ENCODE measurements at places on chromosomes 2 and 18.

GRCh38 chr2:206515580-206515979 is 72.2 kb downstream of the ADAM23 start:
- DNase-seq, result no peak

DNA sequence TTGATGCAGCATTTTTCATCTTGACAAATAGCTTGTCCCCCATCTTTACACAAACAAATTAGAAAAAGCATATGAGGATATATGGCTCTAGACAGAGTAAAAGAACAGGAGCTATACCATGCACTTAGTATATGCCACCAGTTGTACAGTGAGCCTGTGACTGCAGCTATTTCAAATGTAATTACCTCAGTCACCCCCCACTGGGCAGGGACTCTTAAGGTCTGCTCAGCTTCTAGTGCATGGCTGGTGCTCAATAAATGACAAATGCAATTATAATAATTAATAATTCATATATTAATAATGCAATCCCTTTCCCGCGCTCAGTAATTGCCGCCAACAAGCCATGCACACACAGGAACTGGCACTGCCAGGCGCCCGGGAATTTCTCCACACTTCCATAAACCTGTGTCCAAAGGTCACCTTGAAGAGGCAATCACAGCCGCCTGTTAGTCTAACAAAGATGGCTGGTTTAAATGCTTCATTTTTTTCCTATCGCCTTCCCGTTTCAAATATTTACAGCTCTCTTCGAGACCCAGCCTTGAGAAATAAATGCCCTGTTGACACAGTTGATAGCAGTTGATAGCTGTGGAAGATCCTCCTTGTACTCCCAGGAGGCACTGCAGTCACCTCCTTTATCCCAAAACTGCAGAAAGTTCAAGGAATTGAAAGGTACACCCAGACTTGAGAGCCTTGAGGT is 156.6 kb downstream of the INO80D start:
- DNase-seq, result no peak

GRCh38 chr2:1731963-1732768 is 12.1 kb downstream of the PXDN start:
- DNase-seq, result no peak

- no peak for DNase-seq
Measured at GRCh38 chr2:104050656-104051242, 803.2 kb upstream of the POU3F3 start.
